ENCODE measurements at places on chromosomes 6 and 20.

- DNase-seq = no peak
Measured at GRCh38 chr6:34305982-34306708, 57.3 kb upstream of the SMIM29 start.

DNA sequence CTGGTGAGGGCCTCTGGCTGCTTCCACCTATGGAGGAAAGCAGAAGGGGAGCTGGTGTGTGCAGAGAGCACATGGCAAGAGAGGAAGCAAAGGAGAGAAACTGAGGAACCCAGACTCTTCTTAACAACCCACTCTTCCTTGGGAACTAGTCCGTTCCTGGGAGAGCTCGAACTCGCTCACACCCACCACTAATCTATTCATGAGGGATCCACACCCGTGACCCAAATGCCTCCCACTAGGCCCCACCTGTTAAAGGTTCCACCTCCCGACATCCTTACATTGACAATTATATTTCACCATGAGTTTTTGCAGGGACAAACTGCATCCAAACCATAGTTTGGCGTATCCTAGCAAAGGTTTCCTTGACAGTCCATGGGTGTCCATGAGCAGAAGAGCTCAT lies 123.2 kb downstream of the TBC1D7 start:
- DNase-seq = no peak

GRCh38 chr6:136137008-136137692 lies 113.0 kb downstream of the MTFR2 start:
- DNase-seq = no peak

- DNase-seq = no peak
Measured at GRCh38 chr6:148082696-148083095, 259.9 kb upstream of the SASH1 start.

- no peak for DNase-seq
Measured at GRCh38 chr6:129771678-129772077, 61.7 kb upstream of the ARHGAP18 start.
